Left cardiac atrium (tissue), 4 donors: ENCODE measurements at places on chromosomes 4 and X. TPM values are rescaled to one million over a fixed set of nuclear protein-coding genes. Genes with fewer than 3 reads are reported as not detected.

- no peak for DNase-seq
Measured at GRCh38 chrX:68831405-68832100, 2.7 kb downstream of the EFNB1 start.

DNA sequence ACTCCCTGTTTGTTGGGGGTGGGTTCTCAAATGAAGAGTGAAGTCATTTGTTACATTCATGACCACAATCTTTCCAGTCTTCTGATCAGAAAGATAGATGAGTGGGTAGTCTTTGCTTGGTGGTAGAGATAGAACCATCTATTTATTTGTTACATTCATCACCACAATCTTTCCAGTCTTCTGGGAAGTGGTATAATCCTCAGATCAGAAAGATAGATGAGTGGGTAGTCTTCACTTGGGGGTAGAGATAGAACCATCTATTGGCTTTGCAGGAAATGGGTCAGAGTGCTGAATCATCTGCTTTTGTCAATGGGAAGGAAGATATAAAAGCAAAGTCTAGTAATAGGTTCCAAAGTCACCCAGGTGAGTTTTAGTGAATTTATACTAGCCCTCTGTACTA, 64.2 kb upstream of the EPGN start:
- DNase-seq, result no peak

GRCh38 chr4:30755346-30755745, 35.2 kb downstream of the PCDH7 start:
- DNase-seq, result no peak

Gene EDA2R
- 1.0 TPM for total RNA-seq

Gene GALNTL6
- not detected for total RNA-seq

- DNase-seq, result no peak
Measured at GRCh38 chr4:131974730-131975129, 1174.4 kb upstream of the PCDH10 start.
